ENCODE measurements at places on chromosomes 3 and 15.

GRCh38 chr3:39234651-39235050 is 42.3 kb upstream of the XIRP1 start:
- DNase-seq = peak; percentile 20

- DNase-seq = no peak
Observed at GRCh38 chr3:82643948-82644347, 882.5 kb upstream of the GBE1 start.

DNA sequence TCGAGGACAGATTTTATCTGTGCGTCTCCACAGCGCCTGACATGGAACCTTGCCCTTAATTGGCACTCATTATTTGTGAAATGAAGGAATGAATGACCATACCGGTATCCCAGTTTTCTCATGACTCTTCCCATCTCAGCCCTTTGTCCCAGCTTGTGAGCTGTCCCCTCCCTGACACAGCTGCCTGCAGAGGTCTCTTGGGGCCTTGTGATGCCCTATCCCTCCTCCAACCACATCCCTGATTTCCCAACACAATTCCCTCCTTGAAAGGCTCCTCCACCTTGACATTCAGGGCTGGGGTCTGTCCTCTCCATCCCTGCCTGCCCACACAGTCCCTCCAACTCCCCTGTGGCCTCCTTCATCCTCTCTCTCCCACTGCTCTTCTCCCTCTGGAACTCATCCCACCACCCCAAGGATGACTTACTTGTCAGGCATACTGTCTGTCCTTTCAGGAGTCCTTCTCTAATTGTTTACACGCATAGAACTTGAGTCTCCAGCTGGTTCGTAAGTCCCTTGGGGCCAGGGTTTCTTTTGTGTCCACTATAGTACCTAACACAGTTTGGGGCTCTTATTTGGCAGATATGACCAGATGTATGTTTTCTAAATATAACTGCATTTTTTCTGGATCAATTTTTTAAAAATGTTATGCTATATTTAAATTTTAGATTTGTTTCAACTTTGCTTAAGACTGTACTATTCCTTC is 35.6 kb upstream of the FILIP1L start:
- no peak for DNase-seq

GRCh38 chr3:135235541-135235940 is 440.5 kb downstream of the EPHB1 start:
- DNase-seq = no peak

GRCh38 chr3:171321559-171322360 is 138.4 kb downstream of the TNIK start:
- no peak for DNase-seq

GRCh38 chr3:150091626-150092025 is 120.9 kb upstream of the PFN2 start:
- DNase-seq = no peak

GRCh38 chr3:196778755-196779154 is 39.1 kb downstream of the PAK2 start:
- no peak for DNase-seq

GRCh38 chr3:82743196-82743595 is 981.8 kb upstream of the GBE1 start:
- no peak for DNase-seq

GRCh38 chr15:66163553-66163952 is 90.0 kb downstream of the MEGF11 start:
- DNase-seq = no peak
